Stimulated activated CD8-positive, alpha-beta memory T cell treated with anti-CD3 and anti-CD28 coated beads, Interleukin-4, amount 100 ng/mL, for 4 hours (primary cell): ENCODE measurements at places on chromosomes 7 and 10.

- DNase-seq = no peak
These were observed 2.8 kb downstream of the BCAP29 start for GRCh38 chr7:107582875-107583274.

DNA sequence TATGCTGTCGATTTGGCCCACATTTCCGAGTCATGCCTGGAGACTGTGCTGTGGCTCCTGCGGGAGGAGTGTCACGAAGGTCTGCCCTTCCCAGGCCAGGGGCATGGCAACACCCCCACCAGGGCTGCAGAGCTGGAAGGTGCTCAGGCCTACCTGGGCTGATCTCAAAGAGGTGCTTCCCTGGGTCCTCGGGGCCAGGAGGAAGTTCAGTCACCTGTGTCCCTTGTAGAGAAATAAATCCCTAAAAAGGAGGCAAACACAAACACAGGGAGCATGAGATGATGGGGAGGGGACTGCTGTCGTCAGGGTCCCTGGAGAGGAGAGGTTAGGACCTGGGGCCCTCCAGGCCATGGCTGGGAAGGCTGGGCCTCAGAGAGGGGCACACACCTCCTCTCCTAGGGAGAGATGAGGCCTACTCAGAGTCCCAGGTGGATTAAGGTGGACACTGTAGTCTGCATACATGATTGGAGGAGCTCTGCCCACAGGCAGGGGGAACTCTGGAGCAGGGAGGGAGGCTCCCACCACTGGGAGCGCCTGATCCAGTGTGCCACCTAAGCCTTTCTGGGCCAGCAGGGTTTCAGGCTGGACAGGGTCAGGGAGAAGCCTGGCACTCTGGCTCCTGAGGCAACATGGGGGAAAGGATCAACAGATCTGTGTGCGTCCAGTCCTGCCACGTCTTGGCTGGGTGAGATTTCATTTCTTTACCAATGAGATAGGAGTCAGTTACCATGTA, 49.4 kb downstream of the ARHGAP22 start:
- DNase-seq = no peak

DNA sequence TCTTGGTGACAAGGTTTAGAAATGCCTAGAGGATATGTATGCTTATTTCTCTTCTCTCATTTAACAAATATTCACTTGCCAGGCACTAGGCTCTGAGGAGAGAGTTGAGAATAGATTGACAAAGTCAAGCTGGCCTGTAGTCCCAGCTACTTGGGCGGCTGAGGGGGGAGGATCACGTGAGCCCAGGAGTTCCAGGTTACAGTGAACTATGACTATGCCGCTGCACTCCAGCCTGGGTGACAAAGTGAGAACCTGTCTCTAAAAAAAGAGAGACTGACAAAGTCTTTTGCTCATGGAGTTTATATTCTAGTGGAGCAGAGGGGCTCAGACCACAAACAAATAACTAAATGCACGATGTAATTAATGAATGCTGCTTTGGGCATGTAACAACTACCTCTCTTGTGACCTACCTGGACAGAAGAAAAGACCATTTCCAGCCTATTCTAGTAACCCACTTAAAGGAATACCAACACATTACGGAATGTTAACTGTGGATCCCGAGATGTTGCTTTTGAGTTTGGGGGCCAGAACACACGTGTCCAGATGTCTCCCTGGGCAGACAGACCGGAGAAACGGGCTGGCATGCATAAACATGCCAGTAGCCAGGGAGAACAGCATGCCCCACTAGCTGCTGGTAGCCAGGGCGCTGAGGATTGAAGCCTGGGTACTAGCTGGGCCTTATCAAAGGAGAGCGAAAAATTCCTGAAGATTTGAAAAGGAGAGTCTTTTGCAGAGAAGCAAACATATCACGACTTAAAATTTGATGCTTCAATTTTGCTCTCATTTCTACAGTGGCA, 2.6 kb upstream of the BMPR1A start:
- DNase-seq = no peak

DNA sequence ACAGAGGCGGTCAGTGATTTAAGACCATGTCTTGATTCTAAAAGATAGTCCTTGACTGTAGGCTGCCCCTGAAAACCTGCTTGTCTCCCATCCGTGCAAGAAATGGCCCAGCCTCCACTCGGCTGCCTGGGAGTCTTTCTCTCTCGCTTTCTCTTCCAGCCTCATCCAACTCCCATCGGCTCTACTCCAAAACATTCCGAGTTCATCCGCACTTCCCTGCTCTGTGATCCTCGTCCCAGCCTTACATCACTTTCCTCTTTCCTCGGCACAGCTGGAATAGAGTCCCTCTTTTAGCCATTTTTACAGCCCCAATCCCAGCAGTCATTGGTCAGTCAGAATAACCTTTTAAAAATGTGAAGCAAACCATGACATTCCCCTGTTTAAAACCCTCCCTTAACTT, 135.1 kb downstream of the TAX1BP1 start:
- DNase-seq = no peak

DNA sequence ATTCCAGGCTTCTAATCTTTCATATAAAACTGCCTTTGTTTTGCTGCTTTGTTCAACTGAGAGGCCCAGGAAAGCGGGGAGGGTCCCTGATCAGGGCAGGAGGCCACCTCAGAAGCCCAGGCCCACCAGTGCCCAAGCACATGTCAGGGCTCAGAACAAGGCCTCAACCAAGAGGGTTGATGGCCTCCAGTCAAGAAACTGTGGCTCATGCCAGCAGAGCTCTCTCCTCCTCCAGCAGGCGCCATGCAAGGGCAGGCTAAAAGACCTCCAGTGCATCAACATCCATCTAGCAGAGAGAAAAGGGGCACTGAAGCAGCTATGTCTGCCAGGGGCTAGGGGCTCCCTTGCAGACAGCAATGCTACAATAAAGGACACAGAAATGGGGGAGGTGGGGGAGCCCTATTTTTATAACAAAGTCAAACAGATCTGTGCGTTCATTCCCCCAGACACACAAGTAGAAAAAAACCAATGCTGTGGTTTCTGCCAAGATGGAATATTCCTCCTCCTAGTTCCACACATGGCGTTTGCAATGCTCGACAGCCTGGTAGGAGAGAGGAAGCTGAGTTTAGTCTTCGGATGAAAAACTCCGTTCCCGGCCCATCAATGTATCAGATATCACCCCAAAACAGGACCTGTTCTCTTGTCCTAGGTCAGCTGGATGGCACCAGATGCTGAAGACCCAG, 34.0 kb downstream of the PSAP start:
- DNase-seq = no peak

DNA sequence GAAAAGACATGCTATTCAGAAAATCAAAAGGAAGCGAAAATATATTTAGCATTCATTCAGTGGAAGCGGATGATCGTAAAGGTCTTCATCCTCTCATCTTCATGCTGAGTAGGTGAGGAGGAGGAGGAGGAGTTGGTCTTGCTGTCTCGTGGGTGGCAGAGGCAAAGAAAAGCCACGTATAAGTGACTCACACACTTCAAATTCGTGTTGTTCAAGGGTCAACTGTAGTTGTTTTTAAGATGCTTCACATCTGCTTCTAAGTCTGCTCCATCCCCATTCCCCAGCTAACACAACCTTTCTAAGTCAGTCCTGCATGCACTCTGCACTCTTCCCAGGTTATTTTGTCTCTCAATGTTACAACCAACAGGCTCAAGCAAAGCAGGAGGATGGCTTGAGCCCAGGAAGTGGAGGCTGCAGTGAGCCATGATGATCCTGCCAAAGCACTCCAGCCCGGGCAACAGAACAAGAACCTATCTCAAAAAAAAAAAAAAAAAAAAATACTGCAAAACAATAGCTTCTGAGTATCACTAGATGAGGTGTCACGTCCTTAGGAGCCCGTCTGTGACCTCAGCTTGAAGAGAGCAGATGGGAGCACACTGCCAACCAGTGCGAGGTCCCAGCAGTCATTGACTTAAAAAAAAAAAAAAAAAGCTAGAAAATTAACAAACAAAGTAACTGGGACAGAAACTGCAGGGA, 70.5 kb downstream of the SFMBT2 start:
- no peak for DNase-seq

- no peak for DNase-seq
These were observed 56.9 kb downstream of the RBM20 start for GRCh38 chr10:110700947-110701616.

- DNase-seq = no peak
These were observed 10.9 kb upstream of the SNX10 start for GRCh38 chr7:26280723-26281122.

- DNase-seq = no peak
These were observed 745.2 kb downstream of the SUGCT start for GRCh38 chr7:40879941-40880543.

GRCh38 chr7:50735333-50735732, 47.4 kb downstream of the GRB10 start:
- no peak for DNase-seq

GRCh38 chr7:142808802-142809583, 38.2 kb downstream of the PRSS2 start:
- peak; percentile 94 for DNase-seq

GRCh38 chr7:16515785-16516685, 10.6 kb upstream of the LRRC72 start:
- no peak for DNase-seq

DNA sequence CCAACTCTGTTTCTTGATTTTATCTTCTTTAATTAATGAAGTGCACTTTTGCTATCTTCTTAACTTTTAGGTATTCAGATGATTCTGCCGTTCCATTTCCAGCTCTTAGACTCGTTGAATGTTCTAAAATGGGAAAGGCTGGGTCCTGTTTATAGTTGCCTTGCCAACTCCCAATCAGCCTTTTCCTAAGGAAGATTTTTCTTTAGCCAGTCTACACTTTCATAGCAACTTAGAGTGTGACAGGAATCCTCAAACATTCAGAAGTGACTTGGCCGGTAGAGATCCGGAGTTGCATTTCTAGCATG, 23.0 kb upstream of the TRIL start:
- DNase-seq = no peak

DNA sequence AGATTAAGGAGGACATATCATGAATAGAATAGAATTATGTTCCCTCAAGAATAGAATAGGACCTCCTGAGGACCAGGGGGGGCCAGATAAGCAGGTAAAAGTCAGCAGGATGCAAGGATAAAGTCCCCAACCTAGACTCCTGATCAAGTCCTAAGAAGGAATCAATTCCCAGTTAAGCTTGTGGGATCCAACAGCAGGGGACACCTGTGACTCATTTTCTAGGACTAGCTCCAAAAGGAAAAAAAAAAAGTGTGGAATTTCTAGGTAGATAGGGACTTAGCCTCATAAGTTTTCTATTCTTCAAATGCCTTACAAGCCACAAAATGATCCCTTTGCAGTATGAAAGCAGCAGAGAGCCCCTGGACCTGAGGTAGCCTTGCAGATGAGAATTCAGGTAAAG, 336.2 kb downstream of the WDR11 start:
- no peak for DNase-seq

DNA sequence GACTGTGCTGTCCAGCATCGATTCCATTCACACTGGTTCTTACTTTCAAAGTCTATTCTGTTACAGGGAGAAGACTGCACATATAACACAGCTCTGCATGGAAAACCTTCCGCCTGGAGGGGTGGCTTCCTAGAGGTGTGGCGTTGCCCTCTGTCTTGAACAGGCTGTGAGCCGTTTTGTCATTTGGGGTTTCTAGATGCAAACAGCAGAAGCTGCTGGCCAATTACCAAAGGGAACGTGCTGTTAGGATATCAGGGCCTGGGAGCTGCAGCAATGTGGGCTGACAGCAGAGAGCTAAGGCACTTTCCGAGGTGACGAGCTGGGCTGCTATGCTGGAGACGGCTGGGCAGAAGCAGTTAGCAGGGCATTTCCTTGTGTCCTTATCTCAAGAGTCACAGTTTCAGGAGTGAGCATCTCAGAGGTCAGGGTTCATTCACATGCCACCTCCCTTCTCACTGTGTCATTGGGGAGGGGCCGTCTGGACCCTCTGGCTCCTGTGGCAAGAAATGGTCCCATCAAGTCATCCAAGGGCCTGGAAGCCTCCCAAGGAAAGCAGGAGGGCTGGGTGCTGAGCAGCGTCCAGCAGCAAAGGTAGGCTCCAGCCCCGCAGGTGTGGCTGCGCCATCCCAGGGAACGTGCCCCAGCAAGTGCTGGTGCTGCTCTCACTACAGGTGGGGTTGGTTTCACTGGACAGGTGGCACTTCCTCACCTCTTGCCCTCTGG, 106.5 kb downstream of the WDR37 start:
- no peak for DNase-seq

- DNase-seq = no peak
These were observed 4.8 kb downstream of the AKAP9 start for GRCh38 chr7:91945476-91945875.

GRCh38 chr7:85483177-85483576, 296.3 kb upstream of the SEMA3D start:
- no peak for DNase-seq

GRCh38 chr10:62708569-62708968, 96.0 kb upstream of the ADO start:
- no peak for DNase-seq

DNA sequence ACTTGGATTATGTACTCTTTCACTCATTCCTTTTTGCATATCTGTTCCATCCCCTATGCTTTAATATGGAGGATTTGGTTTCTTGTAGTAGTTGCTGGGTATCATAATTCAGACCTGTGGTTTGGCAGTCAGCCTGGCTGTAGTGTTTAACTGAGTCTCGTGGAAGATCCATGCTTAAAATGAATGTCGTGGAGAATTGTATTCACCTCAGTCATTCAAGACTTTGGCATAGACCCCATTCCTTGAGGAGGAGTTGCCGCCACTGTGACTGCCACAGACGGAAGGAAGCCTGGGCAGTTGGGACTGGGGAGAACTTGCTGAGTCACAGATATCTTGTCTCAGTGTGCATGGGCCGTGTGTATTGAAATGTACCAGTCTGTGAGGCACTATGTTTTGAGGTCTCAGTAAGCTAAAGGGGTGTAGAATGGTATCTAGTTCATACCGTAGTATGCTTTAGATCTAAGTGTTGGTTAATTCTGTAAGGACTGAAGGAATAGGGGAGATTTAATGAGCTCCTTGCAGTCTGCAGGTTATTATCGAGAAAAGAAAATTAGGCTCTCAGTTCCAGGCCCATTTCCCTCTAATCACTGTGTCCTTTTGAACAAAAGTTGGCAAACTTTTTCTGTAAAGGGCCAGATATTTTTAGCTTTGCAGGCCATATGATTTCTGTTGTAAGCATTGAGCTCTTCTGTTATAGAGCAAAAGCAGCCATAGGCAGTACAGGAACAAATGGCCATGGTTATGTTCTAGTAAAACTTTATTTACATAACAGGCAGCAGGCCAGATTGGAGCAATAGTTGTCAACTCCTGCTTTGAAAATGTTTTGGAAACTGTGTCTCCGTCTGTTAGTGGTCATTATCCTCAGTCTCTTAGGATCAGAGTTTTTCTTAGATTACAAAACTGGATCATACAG, 76.8 kb downstream of the TPST1 start:
- DNase-seq = no peak

DNA sequence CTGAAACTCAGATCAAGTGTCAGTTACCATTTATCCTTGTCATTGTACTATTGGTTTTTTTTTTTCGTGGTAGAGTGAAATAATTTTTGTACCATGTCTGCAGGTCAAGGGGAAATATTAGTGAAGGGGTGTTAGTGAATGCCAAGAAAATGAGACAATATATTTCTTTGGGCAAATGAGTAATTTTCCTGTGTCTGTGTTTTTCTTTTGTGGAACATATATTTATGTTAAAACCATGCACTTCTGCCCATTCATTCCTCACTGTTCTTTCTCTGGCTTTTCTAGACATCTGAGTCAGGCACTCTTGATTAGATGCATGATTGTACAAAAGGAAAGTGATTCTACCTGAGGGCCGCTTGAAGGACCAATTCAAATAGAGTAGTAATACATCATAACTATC, 161.6 kb downstream of the BICC1 start:
- DNase-seq = no peak

- DNase-seq = no peak
These were observed 137.3 kb downstream of the ANLN start for GRCh38 chr7:36526863-36527548.

GRCh38 chr7:593324-594115, 73.9 kb upstream of the PDGFA start:
- DNase-seq = no peak
